ENCODE measurements at places on chromosomes 5 and 9.

- DNase-seq, result no peak
Observed at GRCh38 chr5:95533106-95533505, 21.7 kb downstream of the SKIC3 start.

GRCh38 chr9:33103501-33104281, 27.2 kb upstream of the SMU1 start:
- DNase-seq, result no peak

DNA sequence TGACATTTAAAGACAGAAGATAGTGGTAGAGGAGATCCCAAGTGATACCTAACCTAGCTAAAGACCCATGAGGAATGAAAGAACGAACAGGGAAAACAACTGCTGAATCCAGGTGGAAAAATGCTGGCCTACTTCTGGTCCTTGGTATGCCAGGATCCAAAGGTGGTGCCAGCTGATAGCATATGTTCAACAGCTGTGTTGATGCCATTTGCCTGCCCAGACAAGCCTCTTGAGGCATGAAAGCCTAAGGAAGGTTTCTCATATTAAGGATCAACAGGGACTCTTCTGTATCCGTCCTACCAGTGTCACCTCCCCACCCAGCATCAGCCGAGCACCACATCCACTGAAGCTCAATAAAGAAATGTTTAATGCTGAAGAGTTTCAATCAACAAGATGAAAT, 225.7 kb upstream of the DMRT1 start:
- DNase-seq, result no peak

DNA sequence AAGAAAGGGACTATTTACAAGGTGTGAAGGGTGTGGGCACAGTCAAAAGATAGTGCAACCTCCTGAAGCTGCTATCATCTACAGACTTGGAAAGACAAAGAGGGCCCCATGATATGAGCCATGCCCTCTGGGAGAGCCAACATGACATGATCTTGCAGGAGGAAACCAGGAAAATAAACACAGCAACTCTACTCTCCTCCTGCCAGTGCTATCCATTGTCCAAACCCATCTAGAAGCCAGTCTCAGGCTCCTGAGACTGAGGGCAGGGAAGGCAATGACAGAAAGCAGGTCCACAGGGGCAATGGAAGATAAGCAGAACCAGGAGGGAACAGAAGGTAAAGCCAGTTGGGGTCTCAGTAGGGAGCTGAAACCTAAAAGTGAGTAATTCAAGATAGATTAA, 37.1 kb downstream of the PLPP1 start:
- no peak for DNase-seq

- no peak for DNase-seq
Observed at GRCh38 chr5:74492230-74492629, 148.3 kb downstream of the ENC1 start.

DNA sequence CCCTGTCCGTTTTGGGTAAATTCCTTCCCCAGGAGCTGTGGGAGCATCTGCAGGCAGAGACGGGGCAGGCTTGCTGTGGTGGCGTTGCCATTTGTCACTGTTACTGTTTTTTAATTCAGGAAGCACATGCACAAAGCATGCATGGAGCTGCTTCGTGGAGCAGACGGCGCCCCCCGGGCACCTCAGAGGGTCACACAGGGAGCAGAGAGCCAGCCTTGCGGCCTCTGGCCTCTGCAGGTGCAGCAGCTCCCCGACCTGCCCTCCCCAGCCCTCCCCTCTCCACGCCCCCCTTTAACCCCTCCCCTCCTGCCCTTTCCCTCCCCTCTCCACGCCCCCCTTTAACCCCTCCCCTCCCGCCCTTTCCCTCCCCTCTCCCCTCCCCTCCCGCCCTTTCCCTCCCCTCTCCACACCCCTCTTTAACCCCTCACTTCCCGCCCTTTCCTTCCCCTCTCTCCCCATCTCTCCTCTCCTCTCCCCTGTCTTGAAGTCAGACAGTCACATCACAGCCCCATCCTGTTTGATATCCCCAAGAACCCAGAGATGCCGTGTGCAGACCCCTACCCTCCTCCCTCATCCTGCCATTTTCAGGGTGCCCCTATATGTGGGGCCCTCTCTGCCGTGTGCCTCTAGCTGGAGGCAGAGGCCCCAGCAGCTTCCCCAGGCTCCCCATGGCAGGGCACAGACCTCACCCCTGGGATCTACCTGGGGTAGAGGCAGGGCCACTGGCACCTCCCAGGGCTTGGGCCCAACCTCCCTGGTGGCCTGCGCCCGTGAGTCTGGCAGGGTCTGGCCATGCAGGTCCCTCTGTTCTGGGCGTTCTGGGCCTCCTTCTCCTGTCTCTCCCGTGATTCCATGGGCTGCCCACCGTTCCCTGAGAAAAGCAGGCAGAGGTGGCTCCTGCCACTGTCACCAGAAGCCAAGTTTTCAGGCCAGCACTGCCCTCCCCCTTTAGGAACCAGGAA, 29.6 kb upstream of the UBAC1 start:
- no peak for DNase-seq

DNA sequence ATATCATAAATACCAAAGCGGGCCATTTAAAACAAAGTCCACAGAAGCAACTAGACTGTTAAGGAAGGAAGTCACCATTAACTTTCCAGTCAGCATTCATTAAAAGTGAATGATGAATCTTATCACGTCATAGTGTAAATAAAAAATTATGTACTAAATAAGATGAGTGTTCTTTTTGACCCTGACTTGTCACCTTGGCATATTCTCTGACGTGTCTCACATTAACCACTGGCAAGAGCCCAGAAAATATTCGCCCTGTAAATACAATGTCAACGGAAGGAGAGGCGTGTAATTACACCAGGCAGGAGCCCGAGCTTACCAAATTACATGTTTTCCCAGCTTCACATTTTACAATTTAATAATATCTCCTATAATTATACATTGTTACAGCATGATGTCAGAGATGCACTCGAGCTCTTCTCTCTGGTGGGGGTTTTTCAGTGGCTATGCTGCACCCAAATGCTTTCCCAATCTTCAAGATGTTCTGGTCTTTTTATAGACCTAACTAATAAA, 29.3 kb upstream of the UBE2QL1 start:
- DNase-seq, result peak; percentile 66

GRCh38 chr5:94082405-94082804, 341.0 kb upstream of the POU5F2 start:
- no peak for DNase-seq

DNA sequence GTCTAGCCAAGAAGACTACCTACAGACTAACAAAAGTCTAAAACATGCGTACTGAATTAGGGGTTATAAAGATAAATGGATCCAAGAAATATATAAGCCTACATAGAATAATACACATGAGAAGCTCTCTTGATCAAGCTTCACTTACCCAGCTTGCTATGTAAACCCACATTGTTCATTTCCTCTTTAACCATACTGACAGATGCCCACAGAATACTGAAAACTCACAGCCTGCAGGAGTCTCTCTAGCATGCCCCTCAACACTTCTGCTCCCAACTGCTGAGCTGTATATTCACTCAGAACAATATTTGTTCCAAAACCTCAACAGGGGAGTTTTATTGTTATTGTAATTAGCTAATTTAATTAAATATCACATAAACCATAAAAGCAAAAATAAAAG, 52.4 kb downstream of the RFX3 start:
- DNase-seq, result no peak

- DNase-seq, result no peak
Observed at GRCh38 chr9:134301387-134302129, 24.7 kb upstream of the RXRA start.

GRCh38 chr5:57174128-57174889, 450 bp downstream of the GPBP1 start:
- no peak for DNase-seq

- peak; percentile 23 for DNase-seq
Observed at GRCh38 chr5:73454379-73455036, 5.9 kb upstream of the FOXD1 start.

DNA sequence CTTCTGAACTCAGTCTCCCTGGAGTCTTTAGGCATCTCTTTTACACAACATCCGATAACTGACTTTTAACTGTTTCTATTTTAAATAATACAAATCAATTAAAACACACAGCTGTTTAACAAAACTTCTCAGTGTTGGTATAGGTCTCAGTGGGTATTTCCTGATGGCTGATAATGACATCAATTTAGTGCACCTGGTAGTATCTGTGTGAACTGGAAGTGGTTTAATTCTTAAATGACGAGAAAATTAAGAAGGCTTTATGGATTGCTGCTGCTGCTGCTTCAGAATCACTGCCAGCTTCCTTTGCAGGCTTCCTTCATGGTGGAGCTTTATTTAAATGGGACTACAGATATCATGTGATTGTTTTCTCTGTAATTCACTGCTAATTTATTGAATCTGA, 92.3 kb downstream of the RPS23 start:
- DNase-seq, result no peak

DNA sequence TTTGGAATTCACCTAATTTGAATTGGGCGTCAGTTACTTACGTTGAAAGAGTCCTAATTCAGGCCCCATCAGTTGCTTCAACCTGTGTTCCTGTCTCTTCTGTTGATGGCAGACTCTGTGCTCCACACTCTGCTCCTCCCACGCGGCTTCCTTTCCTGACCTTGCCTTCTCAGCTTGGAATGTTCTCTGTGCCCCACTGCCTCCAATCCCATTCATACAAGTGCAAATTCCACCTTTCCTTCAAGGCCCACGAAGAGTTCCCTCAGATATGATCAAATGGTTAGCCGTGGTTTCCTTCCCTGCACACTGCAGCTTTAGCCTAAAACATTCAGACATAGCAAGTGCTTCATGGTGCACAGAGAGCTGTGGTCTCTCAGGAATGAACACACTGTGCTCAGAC, 65.7 kb downstream of the SREK1 start:
- no peak for DNase-seq

- DNase-seq, result no peak
Observed at GRCh38 chr5:98428806-98429205, 344.7 kb upstream of the RGMB start.

DNA sequence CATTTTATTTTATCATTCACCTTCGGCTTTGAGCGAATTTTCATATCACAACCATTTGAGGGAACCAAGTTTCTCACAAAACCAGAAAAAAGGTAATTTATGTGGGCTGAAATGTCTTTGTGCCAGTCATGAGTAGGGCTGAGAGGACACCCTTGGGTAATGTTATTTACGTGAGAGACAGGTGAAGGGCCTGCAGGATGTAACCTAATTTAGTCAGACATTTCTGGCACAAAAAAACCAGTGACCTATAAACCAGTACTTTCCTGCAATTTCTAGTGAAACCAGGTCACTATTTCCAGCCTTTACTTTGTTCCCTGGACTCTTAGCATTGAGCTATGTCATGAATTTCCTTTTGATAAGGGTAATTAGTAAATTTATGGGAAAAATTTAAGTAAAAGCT, 17.2 kb upstream of the CCDC112 start:
- DNase-seq, result no peak

- peak; percentile 38 for DNase-seq
Observed at GRCh38 chr5:173618927-173619519, 2.6 kb upstream of the BOD1 start.

- no peak for DNase-seq
Observed at GRCh38 chr9:110330484-110331105, 7.1 kb downstream of the TXNDC8 start.

DNA sequence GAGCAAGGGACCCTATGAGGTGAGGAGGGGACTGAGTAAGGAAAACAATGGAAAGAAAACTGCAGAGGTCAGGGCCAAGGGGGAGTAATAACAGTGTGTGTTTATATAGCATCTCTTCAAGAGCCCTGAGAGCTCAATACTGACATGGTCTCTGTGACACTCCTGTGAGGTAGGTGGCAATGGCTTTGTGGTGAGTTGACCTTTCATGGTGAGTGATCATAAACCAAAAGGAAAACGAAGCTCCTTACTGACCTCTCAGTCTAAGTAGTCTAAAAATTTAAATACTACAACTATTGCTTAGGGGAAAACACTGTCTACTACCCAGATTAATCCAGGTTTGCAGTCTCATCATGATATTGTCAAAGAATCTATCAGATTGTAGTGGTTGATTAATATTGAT, 130.9 kb downstream of the SNCAIP start:
- no peak for DNase-seq

- DNase-seq, result peak; percentile 29
Observed at GRCh38 chr5:39757131-39757530, 332.4 kb upstream of the DAB2 start.

- no peak for DNase-seq
Observed at GRCh38 chr5:65076251-65076869, 307.6 kb downstream of the CWC27 start.

DNA sequence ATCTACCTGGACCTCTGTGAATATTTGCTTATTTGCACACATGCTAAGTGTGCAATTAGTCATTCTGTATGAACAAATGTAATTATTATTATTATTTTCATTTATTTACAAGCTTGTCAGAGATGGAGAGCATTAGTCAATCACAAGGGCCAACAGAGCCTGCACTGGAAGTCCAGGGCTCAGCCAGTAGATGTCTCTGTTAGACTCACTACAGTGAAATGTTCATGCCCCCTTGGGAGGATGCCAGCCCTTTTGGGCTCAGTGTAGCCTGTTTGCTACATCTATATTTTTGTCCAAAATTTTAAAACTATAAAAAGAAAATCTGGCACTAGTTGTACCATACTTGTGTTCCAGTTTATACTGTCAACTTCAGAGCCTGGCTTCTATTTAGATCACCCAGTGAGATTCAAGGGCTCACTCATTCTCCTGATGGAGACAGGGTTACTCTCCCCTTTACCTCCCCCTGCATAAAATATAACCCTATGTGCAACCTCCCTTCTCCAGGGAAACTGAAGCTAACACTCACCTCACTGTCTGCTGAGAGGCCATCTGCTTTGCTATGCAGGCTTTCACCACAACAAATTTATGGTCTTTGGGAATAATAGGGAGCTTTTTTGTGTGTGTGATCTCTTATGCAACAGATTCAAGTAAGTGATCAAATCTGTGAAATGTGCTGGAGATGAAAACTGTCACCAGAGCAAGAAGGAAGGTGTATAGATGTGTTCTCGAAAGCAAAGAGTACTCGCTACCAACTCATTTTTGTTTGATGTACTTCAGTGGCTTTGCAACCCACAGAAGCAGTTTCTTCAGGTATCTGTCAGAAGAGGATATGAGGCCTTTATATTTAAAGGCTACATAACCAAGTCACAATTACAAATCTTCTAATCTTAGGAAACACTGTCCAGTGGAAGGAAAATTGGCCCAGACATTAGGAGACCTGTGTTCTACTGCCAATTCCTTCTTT, 99.9 kb upstream of the TLE4 start:
- DNase-seq, result no peak

DNA sequence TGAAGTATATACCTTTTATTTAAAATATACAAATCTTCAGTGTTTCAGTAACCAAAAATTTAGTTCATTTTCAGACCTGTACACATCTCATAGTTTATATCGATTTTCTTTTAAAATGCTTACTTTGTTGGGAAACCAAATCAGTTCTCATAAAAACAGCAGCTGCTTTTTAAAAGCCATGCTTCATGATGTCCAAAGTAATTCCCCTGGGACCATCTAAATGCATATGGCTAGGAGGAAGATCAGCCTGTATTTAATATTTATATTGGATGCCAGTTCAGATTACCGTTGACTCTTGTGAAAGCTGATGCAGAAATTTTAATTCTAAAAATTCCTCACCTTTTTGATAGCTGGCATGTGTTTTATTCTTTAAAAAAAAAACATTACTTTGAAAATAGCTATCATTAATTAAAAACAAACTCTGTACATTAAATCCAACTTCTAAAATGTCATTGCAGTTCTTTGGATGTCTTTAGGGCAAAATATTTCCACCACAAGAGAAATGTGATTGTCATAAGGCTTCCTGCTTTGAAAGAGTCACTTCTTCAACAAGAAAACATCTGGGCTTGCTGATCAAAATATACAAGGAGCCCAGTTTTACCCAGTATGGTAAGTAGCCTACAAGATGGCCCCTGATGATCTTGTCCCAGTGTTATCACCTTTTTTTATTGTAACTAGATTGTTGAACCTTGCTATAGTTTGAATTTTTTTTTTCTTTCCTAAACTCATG, 1242.9 kb upstream of the CDH6 start:
- DNase-seq, result no peak

- DNase-seq, result no peak
Observed at GRCh38 chr9:6029604-6030274, 14.3 kb upstream of the RANBP6 start.

All from RCC 7860 (cell line).